ENCODE measurements at places on chromosomes 2 and 18. TPM values are rescaled to one million over a fixed set of nuclear protein-coding genes. Genes with fewer than 3 reads are reported as not detected.

Gene TSGA10
- 1.8 TPM for total RNA-seq

Gene GPR45
- not detected for total RNA-seq

Gene CRYGD
- total RNA-seq: not detected

Gene PKDCC
- total RNA-seq: 3.8 TPM

Gene MARS2
- 6.6 TPM for total RNA-seq

Gene TUBA4A
- 0.75 TPM for total RNA-seq

Gene REG3G
- 1.1 TPM for total RNA-seq
